ENCODE measurements at places on chromosomes 16 and 17.

DNA sequence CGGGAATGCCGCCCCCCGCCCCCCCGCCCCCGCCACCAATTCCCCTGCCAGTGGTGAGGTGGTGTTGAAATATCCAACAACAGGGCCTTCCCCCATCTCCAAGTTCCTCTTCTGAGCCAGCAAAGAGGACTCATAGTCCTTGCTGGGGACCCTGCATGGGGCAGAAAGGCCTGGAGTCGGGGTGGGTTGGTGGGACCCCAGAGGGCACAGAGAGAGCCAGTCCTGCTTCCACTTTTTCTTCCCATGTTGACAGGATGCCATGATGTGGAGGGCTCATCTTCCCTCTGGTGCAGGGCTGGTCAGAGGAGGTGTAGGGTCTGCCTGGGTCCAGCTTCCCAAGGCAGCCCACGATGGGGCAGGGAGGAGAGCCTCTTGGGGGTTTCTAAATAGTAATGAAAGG is 49.0 kb upstream of the PIK3R6 start:
- no peak for DNase-seq

DNA sequence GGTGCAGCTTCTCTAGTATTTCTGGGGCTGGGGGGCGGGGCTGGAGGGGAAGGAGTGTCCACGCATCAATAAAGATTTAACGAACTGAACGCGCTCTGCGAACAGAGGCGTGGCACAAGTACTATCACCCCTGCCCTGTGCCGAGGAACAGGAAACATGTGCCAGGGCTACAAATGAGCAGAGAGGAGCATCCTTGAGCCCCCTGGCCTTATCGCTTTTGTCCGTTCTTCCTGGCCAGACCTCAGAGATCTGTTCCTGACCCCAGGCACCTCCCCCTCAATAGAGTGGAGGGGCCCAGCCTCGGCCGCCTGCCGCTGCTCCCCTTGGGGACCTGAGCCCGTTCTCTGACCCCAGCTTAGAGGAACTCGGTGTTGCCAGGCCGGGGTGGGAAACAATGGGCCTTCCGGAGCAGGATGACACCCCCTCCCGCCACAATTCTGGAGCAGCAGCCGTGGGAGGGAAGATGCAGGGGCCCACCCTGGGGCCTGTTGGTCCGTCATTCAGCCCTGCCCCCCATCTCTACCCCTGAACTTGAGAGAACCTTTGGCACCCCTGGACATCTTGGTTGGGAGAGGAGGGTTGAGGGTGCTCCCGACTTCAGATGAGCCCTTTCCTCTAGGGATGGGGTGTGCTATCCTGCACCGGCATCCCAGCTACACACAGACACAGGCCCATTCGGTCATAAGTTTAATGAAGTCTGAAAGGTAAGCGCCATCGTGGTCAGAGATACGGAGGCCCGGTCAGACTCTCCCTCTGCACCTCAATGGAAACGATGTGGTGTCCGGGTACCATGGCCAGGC is 1.1 kb downstream of the NAA38 start:
- DNase-seq: no peak

GRCh38 chr17:64216000-64216337 is 47.1 kb downstream of the TEX2 start:
- no peak for DNase-seq

- DNase-seq: no peak
These were observed at the start of gene CD300LB for GRCh38 chr17:74531231-74531761. Gene CD300LB, minus strand, starts transcription at chr17:74531475. Its CDS starts 125 bp downstream, at chr17:74531350.

DNA sequence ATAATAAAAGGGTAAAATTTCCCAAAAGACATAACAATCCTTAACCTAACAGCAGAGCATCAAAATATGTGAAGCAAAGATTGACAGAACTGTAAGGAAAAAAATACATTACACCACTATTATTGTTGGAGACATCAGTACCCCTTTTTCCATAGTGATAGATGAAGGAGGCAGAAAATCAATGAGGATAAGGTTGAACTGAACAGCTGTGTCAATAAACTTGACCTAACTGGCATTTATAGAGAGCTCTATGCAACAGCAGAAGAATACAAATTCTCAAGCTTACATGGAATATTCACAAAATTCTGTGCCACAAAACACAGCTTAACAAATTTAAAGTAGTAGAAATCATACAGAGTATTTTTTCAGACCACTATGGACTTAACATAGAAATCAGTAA is 195.0 kb upstream of the ELAC2 start:
- DNase-seq: no peak

DNA sequence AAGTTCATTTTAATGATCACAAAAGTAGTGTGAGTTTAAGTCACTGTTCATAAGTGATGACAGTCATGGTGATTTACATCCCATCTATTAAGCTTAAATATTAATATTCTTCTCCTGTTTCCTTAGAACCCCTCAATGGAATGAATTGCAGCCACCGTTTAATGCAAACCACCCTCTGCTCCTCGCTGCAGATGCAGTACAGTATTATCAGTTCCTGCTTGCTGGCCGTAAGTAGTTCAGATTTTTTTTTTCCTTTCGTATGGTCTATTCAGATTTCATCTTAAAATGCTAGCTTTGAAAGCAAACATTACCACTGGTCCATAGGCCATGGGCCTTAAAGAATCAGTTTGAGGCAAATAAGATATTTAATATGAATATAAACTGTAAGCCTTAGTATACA is 359.0 kb upstream of the TBX2 start:
- DNase-seq: no peak

GRCh38 chr16:46911038-46911437 is 26.9 kb downstream of the GPT2 start:
- DNase-seq: no peak

GRCh38 chr17:7440113-7440833 is 961 bp downstream of the FGF11 start:
- no peak for DNase-seq

- no peak for DNase-seq
These were observed 13.5 kb downstream of the COL1A1 start for GRCh38 chr17:50187751-50188530.

DNA sequence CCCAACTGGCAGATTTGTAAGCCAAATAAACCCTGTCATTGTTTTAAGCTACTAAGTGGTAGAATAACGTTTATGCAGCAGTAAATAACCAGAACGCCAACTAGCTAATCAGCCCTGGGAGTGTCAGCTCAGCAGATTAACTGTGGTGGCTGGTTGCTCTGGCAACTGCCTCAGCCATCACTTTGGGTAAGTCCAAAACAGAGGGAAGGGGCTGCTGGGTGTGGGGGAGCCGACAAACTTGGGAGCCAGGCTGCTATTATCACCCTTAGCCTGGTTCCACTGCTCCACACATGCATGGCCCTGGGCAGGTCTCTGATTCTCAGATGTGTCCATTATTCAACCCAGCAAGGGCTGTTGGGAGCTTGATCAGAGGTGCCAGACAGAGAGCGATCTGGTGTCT is 22.2 kb upstream of the RHOT1 start:
- no peak for DNase-seq
